SIG-M5 (cell line): ENCODE measurements at places on chromosomes 5 and 9.

DNA sequence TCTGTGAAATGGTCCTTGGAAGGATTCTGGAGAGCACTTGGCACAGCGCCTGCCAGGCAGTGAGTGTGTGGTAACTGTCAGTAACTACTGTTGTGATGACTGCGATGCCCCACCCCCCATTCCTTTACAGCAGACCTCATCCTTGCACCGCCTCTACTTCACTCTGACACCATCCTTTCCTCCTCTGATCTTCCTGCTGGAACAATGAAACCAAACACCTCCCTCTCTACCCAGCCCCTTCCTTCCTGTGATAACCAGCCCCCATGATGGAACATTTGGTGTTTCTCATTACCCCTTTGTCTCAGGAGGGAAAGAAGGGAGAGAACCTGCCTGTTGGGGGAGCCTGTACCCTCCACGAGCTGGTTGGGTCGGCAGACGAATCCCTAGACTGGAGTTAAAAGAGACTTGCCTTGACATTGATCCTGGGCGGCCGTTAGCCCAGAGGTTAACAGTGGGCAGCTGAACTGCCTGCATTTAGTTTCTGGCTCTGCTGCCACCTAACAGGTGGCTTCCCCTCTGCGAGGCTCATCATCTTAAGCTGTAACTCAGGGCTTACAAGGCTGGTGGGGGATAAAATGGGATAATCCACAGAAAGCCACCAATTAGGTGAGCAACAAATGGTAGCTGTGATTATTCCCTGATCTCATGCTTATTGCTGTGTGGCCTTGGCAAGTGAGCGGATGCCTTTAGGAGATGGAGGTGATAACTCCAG, 34.2 kb upstream of the GRPEL2 start:
- no peak for DNase-seq

DNA sequence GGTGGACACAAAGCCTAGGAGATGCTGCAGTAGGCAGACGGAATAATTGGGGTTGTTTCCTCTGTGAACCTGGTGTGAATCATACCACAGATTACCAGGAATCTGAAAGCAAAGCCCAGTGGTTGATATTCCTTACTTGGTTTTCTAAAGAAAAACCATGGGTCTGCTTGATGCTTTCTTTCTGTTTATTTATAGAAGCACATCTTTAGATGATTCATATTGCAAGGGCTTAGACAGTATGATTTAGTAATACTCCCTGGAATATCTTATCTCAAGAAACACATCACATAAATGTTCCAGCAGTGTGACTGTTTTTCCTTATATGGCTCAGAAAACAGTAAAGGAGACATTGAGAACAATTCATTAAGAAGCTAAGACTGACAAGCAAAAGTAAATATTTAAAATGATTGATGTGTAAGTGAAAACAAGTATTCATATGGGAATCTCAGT, 623.3 kb downstream of the RAB3C start:
- no peak for DNase-seq

GRCh38 chr9:83006378-83006777, 56.6 kb downstream of the RASEF start:
- no peak for DNase-seq

GRCh38 chr9:89604729-89605464, at the start of gene GADD45G:
Gene GADD45G (plus strand): TSS chr9:89605012. CDS start chr9:89605122, 110 bp downstream.
- DNase-seq = no peak

- no peak for DNase-seq
Measured at GRCh38 chr5:86861512-86861911, 243.8 kb downstream of the COX7C start.
